Adipocyte (in vitro differentiated cells): ENCODE measurements at places on chromosomes 1 and 21.

- no peak for DNase-seq
These were observed 54.1 kb upstream of the LRIG2 start for GRCh38 chr1:113018911-113019310.

- DNase-seq, result peak; percentile 65
These were observed at the start of gene MTARC1 for GRCh38 chr1:220786337-220787068. MTARC1 (plus strand) TSS chr1:220786913; CDS start chr1:220786945, 32 bp downstream.

GRCh38 chr1:166036092-166036491, 130.7 kb downstream of the FAM78B start:
- no peak for DNase-seq

GRCh38 chr1:84268346-84268745, 33.2 kb upstream of the SAMD13 start:
- DNase-seq, result no peak

GRCh38 chr1:107413546-107413945, 272.7 kb downstream of the NTNG1 start:
- DNase-seq, result no peak

DNA sequence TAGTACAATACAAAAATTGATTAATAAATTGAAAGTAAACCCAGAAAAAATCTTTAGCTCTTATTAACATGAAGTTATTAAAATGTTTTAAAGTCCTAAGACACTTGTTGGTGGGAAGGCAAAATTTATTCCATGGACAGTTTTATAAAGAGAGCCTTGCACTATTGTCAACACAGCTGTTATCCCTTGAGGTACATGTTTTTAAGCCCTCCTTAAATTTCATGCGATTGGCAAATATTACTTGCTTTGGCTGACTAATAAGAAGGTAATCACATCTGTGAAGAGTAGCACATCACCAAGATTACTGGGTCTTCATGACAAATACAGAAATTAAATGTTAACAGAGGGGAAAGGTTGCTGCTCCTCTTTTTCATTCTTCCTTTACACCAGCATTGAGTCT, 611.1 kb downstream of the BRINP3 start:
- no peak for DNase-seq

GRCh38 chr1:27418326-27419185, 26.1 kb downstream of the GPR3 start:
- peak; percentile 88 for DNase-seq

DNA sequence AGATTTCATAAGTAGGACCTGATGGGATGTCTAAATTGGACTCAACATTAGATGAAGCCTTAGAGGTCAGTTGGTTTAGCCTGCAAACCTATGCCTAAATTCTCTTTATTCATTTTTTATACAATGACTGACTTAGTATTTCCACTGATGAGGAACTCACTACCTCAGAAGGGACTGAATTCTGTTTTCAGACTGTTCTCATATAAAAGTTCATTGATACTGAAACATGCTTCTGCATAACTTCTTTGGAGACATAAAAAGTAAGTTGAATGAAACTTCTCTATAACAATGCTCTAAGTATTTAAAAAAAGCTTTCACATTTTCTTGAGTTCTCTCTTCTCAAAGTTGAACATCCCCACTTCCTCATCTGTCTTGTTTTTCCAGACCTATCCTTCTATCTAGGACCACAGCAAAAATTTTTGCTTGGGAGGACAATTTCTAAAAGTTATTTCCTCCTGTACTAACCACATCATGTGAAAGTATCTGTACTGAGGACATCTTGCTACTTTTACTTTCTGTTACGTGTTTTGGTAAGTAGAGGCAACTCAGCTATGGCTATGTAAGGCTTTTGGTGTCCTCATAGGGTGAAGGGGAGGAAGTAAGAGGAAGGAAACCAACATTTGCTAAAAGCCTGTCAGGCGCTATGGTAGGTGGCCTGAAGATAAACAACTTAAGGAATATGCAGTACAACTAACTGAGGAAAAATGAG, 64.1 kb downstream of the USP24 start:
- DNase-seq, result no peak
